Activated CD8-positive, alpha-beta memory T cell treated with anti-CD3 and anti-CD28 coated beads for 4 hours (primary cell): ENCODE measurements at places on chromosomes 4 and X.

- no peak for DNase-seq
Measured at GRCh38 chr4:171256223-171256622, 557.0 kb upstream of the GALNTL6 start.

DNA sequence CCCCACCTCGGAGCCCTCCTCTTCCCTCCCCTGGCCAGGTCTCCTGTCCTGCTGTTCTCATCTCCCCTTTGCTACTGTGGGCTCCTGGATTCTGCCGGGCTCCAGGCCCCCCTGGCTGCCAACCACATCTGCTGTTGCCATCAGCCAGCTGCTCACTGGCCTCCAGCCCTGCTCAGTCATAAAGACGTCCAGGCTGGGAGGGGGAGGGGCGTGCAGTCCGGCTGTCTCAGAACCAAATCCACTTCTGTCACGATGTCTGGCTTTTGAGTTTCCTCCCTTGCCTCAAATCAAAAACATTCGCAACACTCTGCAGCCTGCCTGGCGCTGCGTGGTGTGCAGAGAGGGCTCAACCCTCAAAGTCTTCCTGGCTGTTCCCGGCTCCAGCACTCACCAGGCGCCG lies 7.1 kb downstream of the RASL11B start:
- DNase-seq = no peak

GRCh38 chrX:104183685-104184084 lies 17.4 kb downstream of the FAM199X start:
- no peak for DNase-seq

DNA sequence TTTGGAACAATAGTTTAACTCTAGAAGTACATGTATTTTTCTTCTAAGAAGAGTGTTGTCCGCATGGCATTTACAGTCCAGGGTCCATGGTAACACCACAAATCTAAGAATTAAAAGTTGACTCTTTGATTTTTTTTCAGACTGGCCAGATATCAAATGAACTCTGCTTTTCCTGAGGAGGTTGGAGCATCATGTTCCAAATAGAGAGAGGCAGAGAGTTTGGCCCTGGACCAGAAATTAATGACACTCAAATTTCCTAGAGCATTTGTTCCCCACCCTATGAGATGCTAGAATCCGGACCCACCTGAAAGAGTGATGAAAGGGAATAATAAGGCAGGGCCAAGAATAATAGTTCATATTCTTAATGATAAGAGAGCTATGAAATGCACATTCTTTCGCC lies 47.0 kb upstream of the NAP1L5 start:
- DNase-seq = no peak

DNA sequence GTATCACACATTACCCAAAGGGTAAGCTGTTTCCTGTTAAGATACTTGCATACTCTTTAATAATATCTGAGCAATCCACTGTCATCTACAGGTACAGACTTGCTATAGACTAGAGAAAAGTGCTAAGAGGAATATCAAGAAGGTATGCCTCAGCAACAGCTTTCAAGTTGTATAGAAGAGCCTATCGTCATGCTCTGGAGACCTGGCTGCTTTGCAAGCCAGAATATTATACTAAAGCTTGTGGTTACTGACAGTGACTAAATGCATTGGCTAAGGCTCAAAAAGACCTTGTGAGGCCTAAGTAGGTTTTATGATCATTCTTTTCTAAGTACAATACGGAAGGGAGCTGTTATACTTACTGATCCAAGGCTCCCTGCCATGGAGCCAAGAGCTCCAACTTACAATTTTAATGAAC lies 11.3 kb downstream of the LAMP2 start:
- no peak for DNase-seq

DNA sequence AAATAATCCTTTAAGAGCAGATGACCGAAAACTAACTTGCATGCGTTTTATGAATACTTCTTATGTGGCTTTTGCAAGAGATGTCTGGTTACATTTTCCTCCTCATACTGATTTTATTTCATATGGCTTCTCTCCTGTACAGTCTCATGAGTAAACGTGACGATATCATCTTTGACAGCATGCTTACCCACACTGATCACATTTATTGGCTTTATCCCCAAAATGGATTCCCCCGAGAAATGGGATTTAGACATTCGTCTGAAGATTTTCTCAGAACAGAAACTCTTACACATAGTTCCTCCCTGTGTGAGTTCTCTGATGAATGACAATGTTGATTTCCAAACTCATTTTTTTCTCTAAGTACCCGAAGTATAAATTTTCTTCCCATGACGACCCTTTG lies 939.7 kb upstream of the LCORL start:
- DNase-seq = no peak

DNA sequence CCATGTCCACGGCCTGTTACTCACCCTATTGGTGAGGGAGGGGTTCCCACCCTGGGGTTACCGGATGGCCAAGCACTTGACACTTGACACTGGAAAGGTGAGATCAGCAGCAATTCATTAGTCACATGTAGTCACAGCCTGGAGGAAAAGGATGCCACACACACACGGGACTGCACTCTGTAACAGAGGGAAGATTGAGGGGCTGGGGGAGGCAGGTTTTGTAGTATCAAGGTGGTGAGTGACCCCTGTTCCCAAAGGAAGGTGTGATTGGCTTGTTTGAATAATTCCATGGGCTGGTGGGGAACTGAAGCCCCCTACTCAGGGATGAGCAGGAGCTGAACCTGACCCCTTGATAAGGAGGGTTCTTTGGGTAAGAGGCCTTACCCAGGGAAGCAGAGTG lies 96.0 kb upstream of the HELT start:
- DNase-seq = no peak

- no peak for DNase-seq
Measured at GRCh38 chr4:104869831-104870230, 276.8 kb upstream of the TET2 start.

DNA sequence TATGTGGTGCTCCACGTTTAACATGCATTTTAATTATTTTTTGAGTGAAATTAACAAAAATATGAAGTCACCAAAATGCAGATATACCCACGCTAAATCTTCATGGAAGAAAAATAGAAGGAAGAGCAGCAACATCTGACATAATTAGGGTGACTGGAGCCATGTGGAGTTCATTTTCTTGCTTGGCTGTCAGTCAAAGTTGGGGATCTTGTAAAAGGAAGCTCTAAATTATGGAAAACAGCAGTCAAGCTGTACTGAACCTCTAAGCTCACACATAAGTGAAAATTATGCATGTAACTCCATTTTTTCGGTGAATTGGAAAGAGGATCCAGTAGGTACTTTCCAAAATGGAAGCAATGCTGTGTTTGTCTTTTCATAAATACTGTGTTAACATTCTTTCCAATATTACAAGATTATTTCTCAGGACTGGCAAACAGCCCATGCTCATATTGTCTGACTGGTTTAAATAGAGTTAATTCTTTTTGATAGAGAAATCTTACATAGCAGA lies 9.7 kb upstream of the PDGFC start:
- no peak for DNase-seq

DNA sequence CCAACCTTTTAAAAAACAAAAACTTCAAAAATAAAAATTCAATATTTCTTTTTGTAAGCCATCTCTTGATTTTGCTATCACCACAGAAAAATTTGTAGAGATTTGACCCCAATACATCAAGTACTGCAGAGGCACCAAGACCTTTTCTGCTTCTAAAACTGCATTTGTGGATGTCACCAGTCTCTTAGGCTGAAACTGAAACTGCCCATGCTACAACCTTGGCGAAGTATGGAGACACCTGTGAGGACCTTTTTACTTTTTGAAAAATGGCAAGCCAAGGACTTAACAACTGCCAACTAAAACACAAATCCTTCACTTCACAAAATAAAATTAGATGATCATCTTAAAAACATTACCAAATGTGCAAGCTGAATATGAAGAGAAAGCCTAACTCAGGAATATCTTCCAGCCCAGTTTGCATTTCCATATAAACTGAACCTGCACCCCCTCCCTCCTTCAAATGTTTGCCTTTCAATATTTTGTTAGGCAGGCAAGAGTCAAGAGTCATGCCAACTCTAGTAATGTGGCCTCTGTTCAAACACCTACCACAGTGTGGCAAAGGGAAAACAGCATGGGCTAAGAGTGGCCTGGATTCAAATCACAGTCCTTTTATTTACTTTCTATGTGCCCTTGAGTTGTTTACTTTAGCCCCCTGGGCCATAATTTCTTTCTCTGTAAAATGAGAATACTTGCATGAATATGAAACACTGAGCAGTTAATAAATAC lies 389.4 kb downstream of the OPHN1 start:
- no peak for DNase-seq

GRCh38 chrX:43971966-43972961 lies 926 bp downstream of the NDP start:
- DNase-seq = no peak

GRCh38 chr4:108107729-108108382 lies 60.9 kb downstream of the LEF1 start:
- peak; percentile 53 for DNase-seq

- DNase-seq = no peak
Measured at GRCh38 chr4:137524725-137525369, 7.4 kb downstream of the PCDH18 start.

GRCh38 chr4:172751550-172751949 lies 417.1 kb upstream of the GALNT7 start:
- DNase-seq = no peak

DNA sequence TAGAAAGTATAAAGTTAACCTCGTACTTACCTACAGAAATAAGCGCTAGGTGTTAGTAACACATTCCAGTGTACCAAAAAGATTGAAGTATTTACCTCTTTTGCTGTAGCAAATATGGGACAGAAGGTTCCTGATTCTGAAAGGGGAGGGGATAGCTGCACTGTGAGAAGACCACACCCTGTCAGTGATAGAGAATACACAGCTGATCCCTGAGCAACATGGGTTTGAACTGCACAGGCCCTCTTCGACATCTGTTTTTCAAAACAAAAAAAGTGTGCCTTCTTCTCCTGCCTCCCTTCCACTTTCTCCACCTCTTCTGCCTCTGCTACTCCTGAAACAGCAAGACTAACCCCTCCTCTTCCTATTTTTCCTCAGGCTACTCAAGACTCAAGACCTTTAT lies 201.8 kb upstream of the SLIT2 start:
- no peak for DNase-seq

GRCh38 chr4:59161249-59161648 lies 2038.9 kb upstream of the ADGRL3 start:
- DNase-seq = no peak

GRCh38 chr4:122847931-122848330 lies 21.3 kb downstream of the FGF2 start:
- DNase-seq = no peak

- no peak for DNase-seq
Measured at GRCh38 chr4:149884046-149884445, 68.4 kb upstream of the IQCM start.

DNA sequence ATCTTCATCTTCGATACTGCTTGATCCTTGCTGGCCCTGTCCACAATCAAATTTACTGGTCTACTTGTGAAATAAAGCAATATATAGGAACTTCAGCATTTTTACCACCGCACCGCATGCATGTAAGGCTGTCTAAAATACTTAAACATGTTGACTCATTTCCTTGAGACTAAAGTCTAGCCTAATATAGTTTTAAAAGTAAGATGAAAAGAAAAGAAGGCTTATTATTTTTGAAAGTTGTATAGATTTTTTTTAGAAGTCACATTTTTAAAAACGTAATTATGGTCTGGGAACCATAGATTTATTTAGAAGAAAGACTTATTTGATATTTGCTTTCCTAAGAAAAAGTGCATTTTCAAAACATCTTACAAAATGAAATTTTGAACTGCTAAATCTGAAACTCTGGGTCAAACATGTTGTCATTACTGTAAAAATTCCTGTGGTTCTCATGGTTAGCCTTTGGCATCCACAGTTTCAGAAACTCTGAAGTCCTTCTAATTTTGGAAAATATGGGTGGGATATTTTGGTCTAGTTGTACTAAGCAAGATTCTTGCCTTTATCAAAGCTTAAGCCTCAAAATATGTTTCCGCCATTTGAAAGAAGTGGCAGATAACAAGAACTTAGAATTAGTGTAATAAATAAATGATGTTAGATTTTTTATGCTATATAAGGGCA lies 423.5 kb upstream of the CTSO start:
- no peak for DNase-seq

GRCh38 chr4:69760455-69760854 lies at the start of gene SULT1B1:
SULT1B1 (minus strand) TSS chr4:69760620; CDS start chr4:69755217, 5,403 bp downstream.
- DNase-seq = peak; percentile 5

- no peak for DNase-seq
Measured at GRCh38 chr4:62004881-62005280, 804.8 kb downstream of the ADGRL3 start.

DNA sequence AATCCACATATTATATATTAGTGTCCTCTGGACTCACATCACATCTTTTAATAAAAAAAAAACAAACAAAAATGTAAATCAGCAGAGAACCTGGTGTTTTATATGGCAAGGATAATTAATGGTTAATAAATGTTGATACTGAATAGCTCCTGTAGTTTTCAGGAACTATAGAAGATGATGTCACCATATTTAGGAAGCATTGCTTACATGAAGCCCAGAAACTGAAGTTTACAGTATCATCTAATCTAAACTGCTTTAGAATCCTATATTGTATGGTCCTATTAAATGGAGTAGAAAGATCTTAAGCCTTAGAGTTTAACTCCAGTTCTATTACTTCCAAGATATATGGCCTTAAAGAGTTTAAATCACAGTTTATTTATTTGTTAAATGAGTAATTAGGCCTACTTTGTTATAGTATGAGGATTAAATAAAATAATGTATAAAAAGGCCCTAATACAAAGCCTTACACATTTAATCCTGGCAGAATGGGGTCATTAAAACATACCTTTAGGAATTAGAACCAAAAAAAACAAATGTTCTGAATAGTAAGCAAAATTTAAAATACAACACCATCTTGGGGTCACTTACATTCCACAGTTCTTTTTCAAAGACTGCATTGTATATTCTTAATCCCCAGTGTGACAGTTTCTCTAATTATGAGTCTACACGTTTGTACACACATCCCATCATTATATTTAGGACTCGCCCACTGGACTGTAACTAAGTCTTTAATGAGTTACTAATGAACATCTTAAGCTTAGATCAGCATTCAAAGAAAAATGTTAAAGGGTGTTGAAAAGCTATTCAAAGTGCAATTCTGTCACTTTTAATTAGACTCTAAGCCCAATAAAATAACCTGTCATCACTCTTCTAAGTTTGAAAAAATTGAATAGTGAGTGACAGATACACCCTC lies 305.9 kb downstream of the ADGRL3 start:
- DNase-seq = no peak

DNA sequence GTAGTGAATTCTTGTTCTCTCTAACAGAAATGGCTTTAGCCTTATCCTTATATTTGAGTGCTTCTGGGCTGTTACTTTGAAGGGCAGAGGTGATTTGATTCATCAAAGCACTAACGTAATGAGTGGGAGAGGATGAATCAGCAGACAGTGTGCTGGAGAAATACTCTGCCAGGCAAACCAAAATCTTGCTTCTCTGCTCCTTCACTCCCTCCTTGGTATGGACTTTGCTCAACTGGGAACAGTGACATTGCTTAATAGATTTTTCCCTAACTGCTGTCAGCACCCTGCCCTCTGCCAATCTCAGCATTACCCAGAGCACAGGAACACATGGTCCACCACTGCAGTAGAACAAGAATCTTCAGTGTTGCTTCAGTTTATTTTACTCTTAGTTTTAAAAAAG lies 56.0 kb downstream of the PDLIM5 start:
- DNase-seq = no peak

- DNase-seq = no peak
Measured at GRCh38 chrX:153521034-153521433, 3.6 kb downstream of the ATP2B3 start.

- DNase-seq = no peak
Measured at GRCh38 chr4:76898385-76898692, 395 bp upstream of the SOWAHB start.

- DNase-seq = no peak
Measured at GRCh38 chrX:136827026-136827425, 46.3 kb upstream of the ARHGEF6 start.
